ENCODE measurements at places on chromosomes 2 and 18. TPM values are rescaled to one million over a fixed set of nuclear protein-coding genes. Genes with fewer than 3 reads are reported as not detected.

CCDC85A gene
- not detected for polyA plus RNA-seq

AMER3 gene
- not detected for polyA plus RNA-seq

CD226 gene
- 22.7 TPM for polyA plus RNA-seq

TMEM247 gene
- not detected for polyA plus RNA-seq

GRCh38 chr2:604854-605524 is 72.2 kb downstream of the TMEM18 start:
- DNase-seq: no peak

DNA sequence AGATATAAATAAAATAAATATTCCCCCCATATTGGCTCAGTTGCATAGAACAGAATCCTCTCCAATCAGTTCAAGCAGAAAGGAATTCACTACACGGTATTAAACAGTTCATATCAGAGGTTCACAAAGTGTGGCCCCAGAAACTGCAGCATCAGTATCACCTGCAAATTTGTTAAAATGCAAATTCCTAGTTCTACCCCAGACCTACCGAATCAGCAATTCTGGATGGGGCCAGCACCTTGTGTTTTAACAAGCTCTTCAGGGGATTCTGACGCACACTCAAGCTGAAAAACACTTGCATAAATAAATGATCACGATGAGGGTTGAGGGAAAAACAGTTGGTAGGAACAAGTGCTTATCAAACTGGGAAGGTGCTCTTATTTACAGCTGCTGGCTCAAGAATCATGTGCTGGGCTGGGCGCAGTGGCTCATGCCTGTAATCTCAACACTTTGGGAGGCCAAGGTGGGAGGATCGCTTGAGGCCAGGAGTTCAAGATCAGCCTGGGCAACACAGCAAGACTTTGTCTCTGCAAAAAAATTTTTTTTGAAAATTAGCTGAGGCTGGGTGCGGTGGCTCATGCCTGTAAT is 6.4 kb downstream of the GTF3C2 start:
- no peak for DNase-seq
